ENCODE measurements at places on chromosomes 3 and 15.

DNA sequence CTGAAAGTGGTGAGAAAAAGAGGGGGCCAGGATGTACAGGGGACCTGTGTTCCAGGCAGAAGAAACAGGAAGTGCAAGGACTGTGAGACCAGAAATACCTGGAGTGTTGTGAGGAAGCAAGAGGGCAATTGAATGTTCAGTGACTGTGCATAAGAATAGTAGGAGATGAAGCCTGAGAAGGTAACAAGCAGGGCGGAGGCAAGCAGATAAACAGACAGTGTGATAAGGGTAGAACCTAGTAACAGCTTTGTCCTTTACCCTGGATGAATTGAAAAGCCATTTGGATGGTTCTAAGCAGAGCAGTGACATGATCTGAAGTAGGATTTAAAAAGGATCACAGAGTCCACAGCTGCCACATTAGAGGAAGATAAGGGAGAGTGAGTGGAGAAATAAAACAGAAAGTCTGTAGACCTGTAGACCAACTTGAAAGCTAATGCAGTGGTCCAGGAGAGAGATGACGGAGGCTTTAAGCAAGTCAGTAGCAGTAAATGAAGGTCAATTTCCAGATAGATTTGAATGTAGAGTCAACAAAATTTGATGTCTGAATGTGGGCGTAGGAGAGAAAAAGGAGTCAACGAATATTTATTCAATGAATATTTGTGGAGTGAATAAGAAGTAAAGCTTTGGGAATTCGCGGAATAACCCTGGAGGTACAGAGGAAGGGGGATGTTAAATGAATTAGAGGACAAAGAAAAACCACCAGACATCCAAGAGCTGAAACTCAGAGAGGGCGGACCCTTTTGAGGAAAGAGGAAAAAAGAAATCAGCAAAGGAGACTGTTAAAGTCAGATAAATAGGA lies 4.2 kb upstream of the PLOD2 start:
- DNase-seq: no peak

- DNase-seq: no peak
Measured at GRCh38 chr15:56292546-56293316, 49.1 kb upstream of the RFX7 start.

DNA sequence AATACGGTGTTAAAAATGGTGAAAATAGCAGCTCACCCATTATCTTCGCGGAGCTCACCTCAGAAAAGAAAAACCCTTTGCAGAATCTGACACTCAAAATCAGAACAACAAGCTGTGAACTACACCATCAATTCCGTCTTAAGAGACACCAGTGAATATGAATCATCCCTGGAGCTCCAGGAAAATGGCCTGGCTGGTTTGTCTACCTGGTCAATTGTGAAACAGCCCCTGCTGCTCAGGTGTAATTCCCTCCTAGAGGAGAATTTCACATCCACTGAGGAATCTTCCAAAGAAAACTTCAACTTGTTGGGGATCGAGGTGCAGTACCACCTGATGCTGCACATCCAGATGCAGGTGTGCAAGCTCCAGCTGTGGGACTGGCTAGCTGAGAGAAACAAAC lies 3.0 kb upstream of the XRN1 start:
- no peak for DNase-seq

DNA sequence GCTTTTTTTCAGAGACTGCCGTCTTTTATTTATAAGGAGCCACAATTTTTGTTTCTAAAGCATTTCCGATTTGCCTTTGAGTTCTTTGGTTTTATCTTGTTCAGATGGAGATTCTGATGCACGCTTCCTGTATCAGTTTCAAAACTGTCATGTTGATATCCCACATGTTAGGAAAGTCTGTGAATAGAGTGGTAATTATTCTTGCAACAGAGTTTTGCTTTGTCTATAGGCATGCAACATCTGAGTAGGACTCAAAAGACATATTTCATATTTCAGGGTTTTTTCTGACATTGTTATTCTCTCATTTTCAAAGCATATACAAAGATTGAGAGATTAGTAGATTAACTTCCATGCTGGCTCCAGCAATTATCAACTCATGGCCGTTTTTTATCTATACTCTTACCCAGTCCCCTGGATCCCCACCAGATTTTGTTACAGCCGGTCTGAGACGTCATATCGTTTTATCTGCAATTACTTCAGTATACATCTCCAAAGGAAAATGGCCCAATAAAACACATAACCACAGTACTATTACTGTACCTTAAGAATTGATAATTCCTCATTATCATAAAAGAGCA lies 22.4 kb downstream of the PAQR5 start:
- no peak for DNase-seq

- no peak for DNase-seq
Measured at GRCh38 chr3:32359766-32360492, 31.7 kb upstream of the CMTM7 start.

GRCh38 chr15:90531147-90531546 lies 1.4 kb downstream of the CRTC3 start:
- DNase-seq: no peak

DNA sequence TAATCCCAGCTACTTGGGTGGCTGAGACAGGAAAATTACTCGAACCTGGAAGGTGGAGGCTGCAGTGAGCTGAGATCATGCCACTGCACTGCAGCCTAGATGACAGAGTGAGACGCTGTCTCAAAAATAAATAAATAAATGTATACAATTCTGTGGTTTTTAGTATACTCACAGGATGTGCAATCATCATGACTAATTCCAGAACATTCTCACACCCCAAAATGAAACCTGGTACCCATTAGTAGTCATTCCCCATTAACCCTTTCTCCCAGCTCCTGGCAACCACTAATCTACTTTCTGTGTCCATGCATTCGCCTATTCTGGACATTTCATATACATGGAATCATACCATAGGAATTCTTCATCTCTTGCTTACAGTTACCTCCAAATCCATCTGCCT lies 44.5 kb downstream of the LRRFIP2 start:
- DNase-seq: no peak

- DNase-seq: no peak
Measured at GRCh38 chr3:144289057-144289456, 317.4 kb downstream of the DIPK2A start.

- DNase-seq: no peak
Measured at GRCh38 chr3:14652-15051, 181.9 kb upstream of the CHL1 start.

DNA sequence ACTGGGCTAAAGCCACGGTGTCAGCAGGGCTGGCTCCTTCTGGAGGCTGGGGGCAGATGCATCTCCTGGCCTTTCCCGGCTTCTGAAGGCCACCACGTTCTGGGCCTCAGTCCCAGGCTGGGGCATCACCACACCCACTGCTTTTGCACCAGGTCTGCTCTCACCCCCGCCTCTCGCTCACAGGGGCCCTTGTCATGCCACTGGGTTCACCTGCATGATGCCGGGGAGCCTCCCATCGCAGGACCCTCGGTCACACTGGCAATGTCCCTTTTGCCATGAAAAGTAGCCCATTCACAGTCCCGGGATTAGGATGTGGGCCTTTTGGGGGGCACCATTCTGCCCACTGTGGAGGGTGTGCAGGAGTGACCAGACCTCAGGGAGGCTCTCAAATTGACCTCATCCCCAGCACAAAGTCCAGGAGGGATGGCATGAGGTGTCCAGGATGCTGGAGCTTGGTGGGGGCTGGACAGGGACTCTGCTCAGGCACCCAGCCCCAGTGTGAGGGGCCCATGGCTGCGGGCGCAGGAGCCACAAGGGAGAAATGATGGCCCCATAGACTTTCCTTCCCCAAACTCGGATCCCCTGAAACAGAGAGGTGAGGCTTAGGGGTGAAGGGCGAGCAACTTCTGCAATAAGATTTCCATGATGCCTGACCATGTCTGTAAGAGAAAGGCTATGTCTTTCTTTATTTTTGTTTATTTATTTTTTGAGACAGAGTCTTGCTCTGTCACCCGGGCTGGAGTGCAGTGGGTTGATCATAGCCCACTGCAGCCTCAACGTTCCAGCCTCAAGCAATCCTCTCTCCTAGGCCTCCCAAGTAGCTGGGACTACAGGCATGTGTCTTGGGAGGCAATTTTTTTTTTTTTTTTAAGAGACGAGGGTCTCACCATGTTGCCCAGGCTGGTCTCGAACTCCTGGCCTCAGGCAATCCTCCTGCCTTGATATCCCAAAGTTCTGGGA lies 189.1 kb downstream of the GOLGA6L6 start:
- DNase-seq: peak; percentile 4

GRCh38 chr3:169668957-169669741 lies 5.6 kb upstream of the MECOM start:
- DNase-seq: no peak

GRCh38 chr3:107861904-107862303 lies 228.9 kb downstream of the CD47 start:
- DNase-seq: no peak

DNA sequence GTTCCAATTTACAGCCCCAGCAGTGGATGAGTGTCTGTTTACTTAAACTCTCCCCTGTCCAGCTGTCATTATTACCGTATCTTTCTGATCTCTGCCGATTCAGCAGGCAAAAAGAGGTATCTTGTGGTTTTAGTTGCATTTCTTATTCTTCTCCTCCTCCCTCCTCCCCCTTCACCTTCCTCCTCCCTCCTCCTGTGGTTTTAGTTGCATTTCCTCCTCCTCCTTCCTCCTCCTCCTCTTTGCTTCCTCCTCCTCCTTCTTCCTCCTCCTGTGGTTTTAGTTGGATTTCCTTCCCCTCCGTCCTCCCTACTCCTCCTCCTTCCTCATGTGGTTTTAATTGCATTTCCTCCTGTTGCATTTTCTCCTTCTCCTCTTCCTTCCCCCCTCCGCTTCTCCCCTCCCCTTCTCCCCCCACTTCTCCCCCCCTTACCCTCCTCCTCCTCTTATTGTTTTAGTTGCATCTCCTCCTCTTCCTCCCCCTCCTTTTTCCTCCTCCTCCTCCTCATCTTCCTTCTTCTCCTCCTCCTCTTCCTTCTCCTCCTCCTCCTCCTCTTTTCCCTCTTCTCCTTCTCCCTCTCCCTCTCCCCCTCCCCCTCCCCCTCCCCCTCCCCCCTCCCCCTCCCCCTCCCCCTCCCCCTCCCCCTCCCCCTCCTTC lies 25.3 kb upstream of the VPS33B start:
- peak; percentile 49 for DNase-seq

- DNase-seq: no peak
Measured at GRCh38 chr3:183287301-183287971, 34.4 kb downstream of the B3GNT5 start.

- no peak for DNase-seq
Measured at GRCh38 chr3:25053360-25053759, 374.7 kb upstream of the RARB start.

GRCh38 chr3:71025010-71025409 lies 558.5 kb downstream of the FOXP1 start:
- no peak for DNase-seq

DNA sequence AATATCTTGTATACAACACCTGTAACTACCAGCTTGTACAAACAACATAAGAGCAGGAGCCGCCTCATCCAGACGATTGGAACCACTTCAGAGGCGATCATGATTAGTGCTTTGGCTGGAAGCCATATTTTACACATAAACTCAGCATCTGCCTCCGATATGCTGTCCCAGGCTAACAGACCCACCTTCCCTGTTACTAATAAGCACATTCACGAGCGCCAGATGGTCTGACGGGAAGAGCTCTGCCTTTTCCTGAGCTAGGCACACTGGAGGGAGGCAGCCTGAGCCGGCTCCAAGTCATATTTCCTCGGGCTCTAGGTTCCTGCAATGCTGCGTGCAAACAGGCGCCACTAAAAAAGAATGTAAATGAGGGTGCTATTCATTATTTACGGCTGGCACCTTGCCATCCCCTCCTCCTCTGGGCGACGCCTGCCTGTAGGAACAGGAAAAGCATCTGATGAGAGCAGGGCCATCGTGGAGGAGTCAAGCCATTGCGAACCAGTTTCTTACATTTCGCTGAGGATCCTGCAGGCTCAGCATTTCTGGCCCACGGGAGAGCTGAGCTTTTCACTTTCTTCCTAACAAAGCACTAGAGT lies 98.2 kb downstream of the ANXA2 start:
- no peak for DNase-seq

DNA sequence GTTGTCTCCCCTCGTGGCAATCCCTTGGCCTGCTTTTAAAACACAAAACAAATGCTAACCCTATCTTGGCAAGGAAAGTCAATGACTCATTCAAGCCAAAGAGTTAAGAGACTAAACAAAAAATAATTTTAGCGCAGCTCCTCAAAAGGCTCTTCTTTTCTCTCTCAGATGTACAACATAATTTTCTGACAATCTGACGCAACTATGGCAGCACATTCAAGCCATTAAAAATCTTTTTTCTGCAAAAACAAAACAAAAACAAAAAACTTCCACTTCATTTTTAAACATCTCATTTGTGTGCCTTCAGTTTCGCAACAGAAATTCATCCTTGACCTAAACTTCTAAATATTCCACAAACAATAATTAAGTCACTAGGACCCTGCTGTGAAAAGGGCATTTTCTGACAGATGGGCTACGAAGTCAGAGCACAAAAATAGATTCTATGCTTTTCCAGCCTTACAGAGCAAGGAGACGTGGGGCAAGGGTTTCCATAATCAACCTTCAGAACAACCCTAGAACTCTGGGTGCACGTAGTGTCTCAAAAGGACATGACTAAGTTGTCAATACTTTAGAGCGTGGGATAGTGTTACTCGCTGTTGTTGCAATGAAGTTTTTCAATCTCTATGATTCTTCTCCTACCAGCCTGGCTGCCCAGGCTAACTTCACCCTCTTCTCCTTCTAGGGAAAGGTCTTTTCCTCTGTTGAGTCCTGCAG lies 84.3 kb downstream of the MB21D2 start:
- no peak for DNase-seq

- DNase-seq: no peak
Measured at GRCh38 chr15:84151205-84151931, 84.2 kb upstream of the GOLGA6L4 start.

DNA sequence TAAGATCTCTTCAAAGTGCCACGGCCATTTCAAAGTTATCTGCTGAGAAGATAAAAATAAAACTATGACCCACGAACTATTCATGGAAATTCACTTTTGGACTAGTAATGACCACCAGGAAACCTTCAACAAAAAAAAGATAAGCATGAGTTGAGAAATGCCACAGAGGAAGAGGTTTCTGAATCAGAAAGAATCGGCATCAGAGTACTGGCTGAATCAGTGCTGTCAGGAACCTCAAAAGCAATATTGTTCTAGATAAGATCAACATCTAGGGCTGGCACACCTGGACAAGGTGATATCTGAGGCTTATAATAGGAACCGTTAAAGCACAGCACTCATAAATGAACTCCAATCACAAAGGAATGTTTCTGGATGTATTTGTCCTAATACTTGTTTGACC lies 72.7 kb downstream of the PEAK1 start:
- no peak for DNase-seq

DNA sequence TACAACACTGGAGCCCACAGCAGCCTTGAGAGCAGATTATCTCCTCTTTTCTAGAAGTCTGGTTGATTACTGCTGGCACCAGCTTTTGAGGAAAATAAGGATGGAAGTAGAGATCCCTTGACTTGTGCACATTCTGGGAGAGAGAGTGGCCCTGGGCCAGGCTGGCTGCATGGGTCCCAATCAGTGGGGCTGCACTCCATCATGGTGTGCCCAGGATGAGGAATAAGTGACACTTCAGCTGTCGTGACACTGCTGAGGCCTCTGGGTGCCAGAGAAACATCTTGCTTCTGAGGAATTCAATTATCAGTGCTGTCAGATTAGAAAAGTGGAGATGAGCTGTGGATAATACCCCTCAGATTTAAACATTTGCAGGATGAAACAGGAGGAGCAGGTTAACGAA lies 9.1 kb downstream of the RAMAC start:
- no peak for DNase-seq
